ENCODE measurements at places on chromosomes 6 and 20.

GRCh38 chr6:84763003-84763885 lies 1.2 kb downstream of the TBX18 start:
- no peak for DNase-seq

GRCh38 chr6:159508931-159509330 lies 184.1 kb downstream of the SOD2 start:
- no peak for DNase-seq

GRCh38 chr6:166162599-166163342 lies 4.9 kb downstream of the TBXT start:
- DNase-seq, result no peak

DNA sequence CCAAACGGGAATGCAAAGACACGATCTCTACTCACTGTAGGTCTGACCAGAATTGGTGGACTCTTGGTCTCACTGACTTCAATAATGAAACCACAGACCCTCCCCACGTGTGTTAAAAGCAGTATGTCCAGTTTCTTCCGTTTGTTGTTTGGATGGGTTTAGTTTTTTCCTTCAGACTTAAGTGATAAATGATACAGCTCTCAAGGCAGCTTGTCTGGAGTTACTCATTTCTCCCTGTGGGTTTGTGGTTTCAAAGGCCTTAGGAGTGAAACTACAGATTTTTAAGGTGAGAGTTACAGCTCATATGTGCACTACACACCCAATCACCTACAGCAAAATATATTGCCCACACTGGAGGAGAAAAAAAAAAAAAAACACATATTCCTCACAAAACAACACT lies 86.7 kb upstream of the STMND1 start:
- no peak for DNase-seq

DNA sequence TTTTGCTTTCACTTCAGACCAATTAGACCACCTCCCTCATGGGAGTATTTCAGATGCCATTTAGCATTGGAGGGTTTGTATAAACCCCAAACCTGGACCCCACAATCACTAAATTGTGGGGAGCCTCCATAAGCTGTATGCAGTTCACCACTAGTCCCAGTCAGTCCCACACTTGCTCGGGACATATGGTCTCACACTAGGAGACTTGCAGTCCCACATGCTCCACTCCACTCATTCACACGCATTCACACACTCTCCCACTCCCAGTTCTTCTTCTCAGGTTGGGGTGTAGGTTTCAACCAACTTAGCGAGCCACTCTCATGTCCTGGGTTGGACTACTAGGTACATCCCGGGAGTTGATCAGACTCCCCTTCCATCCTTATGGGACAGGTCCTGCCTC lies 84.5 kb upstream of the GPR6 start:
- DNase-seq, result no peak

DNA sequence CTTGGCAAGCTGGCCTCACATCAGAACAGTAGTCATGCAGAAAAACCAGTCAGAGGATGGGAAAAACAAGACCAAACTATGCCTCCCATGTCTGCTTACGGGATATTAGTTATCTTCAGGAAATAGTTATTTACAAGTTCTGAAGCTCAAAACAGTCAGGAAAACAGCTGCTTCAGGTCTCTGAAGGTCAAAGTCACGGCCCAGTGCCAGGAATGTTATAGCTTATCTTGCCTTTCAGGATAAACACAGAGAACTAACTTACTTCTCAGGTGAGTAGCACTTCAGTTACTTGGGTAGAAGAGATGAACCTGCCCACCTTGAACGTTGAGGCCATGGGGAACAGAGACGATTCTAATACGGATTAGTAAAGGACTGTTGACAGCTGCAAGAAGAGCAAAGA lies 310.7 kb downstream of the KIF16B start:
- no peak for DNase-seq

GRCh38 chr6:101397199-101397598 lies 3.7 kb downstream of the GRIK2 start:
- DNase-seq, result no peak

DNA sequence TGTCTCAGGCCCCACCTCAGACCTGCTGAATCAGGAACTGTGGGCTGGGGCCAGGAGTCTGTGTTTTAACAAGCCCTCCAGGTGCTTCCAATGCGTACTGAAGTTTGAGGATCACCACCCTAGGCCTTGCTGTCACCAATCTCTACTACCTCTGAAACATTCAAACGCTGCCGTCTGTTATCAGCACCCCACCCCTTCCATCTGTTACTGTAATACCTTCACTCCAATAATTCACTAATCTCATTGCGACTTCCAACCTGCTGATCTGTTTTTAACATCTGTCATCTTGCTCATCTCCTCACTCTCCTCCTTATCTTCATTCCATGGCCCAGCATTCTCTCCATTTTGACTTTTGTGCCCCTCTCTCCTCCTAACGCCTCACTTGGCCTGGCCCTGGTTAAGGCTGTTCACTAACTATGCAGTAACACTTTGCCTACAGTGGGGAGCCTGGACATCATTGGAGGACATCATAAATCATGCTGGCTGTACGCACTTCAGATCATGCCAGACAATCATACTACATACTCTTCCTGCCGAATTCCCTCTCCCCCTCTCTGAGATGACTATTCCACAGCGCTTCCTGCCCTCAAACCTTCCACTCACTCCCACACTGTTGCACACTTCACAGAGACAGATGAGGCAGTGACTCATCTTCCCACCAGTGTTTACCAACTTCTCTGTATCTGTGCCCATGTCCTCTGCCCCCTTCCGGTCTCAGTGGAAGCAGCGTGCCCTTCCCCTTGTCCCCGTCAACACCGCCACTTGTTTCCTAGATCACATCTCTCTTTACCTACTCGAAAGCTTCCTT lies 3.0 kb upstream of the GUCA1B start:
- DNase-seq, result no peak

DNA sequence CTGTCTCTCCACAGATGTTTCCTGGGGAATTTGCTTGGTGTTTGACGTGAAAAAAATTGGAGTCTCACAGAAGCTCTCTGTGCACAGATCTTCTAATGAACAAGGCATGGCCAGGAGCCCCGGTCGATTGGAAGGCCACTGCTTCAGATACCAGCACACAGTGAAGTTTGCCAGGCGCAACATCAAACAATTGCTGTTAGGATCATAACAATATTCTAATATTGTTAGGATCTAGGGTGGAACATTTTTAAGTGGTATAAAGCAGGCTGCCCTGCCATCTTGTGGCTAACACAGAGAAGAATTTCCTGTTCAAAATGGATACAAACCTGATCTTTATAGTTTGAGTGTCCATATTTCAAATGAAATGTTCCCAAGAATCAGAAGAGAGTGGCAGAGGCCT lies 64.1 kb downstream of the C6orf118 start:
- DNase-seq, result no peak
